ENCODE measurements at places on chromosomes 11 and 22.

DNA sequence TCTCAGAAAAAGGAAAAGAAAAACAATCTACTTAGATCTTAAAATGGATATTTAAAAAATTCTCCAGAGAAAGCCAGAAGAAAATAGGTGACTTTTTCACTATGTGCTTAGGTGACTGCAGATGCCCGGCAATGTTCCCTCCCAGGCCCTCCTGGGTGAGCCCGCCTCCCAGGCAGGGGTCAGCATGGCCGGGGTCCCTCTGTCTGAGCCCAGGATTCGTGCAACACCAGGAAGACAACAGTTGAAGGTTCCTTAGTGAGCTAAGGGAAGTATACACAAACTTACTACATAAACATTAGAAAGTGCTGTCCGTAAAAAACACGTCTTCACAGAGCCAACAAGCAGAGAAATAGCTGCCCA, 11.6 kb downstream of the MAPK8IP2 start:
- no peak for DNase-seq

GRCh38 chr11:19673924-19674729, 38.5 kb upstream of the NAV2 start:
- no peak for DNase-seq

- DNase-seq, result no peak
Observed at GRCh38 chr22:44667829-44668189, 34.2 kb upstream of the PRR5 start.

GRCh38 chr11:24588081-24588480, 91.2 kb downstream of the LUZP2 start:
- no peak for DNase-seq

DNA sequence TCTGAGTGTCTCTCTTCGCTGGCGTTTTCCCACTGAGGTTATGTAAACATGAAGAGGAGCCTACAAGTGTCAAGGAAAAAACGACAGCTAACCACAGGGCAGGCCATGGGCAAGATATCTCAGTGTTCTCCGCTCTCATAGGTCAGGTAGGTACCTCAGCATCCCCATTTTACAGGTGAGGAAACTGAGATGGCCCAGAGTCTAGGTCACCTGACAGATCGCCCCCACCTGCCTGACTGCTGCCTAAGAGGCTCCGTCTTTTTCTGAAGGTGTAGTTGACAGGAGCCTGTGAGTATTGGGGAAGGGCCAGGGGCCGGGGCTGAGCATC, 847 bp upstream of the NDUFA6 start:
- no peak for DNase-seq

DNA sequence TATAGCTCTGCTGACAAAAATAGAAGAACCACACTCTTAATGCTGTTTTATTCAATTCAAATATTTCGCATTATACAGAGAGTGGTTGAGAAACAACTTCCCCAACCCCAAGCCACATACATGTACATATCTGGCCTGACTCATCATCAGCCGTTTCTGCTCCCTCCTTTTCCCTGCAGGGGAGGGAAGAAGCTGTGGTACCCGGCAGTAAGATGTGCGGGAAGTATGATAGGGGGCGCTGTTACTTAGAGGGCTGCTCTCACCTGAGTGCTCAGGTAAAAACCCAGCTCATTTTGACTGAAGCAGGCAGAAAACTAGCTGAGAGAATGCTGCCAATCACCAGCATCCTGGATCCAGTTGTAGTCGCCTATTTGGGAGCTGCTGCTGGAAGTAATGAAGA, 85.5 kb downstream of the NELL1 start:
- peak; percentile 48 for DNase-seq

Data from COR-L47 (cell line).